Stimulated activated effector memory CD8-positive, alpha-beta T cell treated with anti-CD3 and anti-CD28 coated beads, Interleukin-12 subunit alpha, Interleukin-12 subunit beta, amount 100 ng/mL, for 72 hours (primary cell): ENCODE measurements at places on chromosomes 2 and 18.

DNA sequence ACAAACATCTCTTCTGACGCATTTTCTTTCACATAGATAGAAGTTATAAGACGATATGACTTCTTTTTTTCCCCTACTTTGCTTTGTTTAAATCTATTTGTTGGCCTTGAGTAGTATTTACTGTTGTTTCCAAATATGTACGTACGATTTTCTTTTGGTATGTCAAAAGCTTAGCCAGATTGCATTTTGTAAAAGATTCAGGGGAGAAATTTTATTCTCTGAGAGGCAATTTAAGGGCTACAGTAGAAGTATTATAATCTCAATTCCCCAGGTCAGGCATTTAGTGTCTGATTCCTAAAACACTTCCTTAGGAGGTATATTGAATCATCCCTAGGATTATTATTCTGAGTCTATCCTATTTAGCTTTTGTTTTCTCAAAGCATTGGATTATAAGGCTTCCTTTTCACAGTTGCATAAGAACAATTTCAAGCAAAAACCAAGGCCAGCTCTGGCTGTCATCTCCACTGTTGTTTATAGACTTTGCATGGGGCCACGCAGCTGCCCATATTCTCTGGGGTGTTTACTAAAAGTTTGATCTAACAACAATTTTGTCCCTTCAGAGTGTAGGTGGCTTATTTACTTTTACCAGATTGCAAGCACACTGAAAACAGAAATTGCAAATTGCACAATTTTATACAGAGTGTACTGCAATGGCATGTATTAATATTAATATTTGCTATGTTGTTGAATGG lies 33.6 kb upstream of the GCG start:
- no peak for DNase-seq

DNA sequence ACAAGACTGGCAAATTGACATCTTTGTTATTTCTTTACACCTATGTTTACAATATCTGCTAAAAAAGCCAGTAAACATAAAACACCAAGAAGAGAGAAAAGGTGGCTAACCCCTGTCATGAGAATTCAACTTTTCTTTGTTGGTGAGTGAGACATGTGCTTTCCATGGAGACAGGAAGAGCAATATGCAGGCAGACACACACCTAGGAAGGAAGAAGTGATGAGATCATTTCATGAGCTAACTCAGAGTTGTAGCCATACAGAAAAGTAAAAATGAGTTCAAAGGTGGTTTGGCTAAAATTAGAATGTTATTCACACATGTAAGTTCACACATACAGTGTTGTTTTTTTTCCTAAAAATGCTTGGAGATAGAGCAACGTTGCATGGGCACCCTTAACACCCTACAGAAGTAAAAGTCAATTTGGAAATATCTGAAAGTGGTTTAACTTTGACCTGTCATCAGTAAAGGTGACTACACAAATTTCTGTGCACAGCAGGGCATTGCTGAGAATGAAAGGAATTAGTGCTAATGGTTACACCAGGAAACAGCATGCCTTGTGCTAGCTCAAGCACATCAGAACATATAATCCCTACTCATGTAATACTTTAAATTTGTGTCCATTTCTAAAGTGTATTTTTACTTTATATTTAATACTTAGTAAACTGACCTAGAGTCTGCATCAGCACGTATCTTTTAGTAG lies 557.6 kb downstream of the CBLN2 start:
- DNase-seq = no peak

- DNase-seq = no peak
Observed at GRCh38 chr2:75513616-75514170, 47.0 kb downstream of the EVA1A start.

GRCh38 chr18:57759650-57760049 lies 43.5 kb downstream of the ATP8B1 start:
- no peak for DNase-seq

DNA sequence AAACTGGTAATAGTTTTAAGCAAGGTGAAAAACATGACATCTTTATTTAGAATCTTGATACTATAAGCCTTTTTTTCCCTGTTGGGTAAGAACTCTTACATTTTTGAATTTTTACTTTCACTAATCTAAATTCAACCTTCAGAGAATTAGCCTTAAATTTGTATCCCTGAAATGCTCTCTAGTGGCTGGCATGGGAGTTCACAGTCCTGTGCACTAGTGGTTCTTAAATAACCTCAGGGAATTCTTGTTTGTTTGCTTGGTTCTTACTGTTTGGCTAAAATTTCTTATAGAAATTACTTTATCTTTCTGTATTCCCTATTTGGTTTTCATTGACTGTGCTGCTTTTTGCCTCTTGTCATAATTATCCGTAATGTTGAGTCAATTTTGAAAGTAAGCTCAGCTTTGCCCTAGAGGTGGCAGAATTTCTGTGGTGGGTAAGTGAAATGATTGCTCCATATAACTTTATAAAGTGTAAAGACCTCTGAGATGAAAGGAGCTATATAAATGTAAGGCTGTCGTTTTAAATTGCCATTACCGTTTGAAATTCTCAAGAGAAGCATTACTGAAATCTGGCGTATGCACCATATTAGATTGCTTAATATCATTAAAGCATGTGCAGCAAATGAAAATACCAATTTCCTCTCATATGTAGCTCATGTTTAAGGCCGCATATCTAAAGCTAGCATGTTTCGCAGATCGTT lies 391.3 kb upstream of the FIGN start:
- DNase-seq = no peak

GRCh38 chr2:74221091-74221490 lies 22.7 kb downstream of the MTHFD2 start:
- DNase-seq = no peak

DNA sequence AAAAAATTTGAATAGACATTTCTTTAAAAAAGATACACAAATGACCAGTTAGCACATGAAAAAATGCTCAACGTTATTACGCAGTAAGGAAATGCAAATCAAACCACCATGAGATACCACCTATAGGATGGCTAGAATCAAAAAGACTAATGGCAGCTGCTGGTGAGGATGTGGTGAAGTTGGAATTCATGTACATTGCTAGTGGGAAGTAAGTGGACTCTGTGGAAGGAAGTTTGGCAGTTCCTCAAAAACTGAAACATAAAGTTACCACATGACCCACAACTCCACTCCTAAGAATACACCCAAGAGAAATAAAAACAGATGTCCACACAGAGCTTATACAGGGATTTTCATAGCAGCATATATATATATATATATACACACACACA lies 51.2 kb downstream of the MBP start:
- no peak for DNase-seq

- DNase-seq = no peak
Observed at GRCh38 chr2:67075530-67076238, 321.4 kb upstream of the ETAA1 start.

- peak; percentile 56 for DNase-seq
Observed at GRCh38 chr2:192195548-192196418, 1.1 kb upstream of the TMEFF2 start.

DNA sequence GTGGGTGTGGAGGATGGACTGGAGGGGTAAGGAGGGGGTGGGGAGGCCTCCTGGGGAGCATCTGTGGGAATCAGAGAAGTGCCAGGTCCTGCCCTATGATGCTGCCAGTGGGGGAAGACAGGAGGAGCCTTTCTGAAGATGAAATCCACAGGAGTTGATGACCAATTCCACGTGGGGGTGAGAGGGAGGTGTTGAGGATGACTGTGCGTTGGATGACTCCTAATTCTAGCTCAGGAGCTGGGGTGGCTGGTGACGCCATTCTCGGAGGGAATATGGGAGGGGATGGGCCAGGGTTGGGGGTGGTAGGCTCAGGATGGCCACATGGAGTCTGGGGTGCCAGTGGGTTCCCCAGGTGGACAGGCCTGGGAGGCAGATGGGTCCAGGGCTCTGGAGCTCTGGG lies 32.3 kb downstream of the EMX1 start:
- no peak for DNase-seq

GRCh38 chr2:197576631-197577030 lies 60.8 kb downstream of the MOB4 start:
- DNase-seq = no peak

- DNase-seq = no peak
Observed at GRCh38 chr2:151967829-151968722, 130.8 kb downstream of the CACNB4 start.

- DNase-seq = no peak
Observed at GRCh38 chr2:69798290-69798908, 31.1 kb upstream of the GMCL1 start.

GRCh38 chr18:23126376-23127056 lies 8.8 kb upstream of the CABLES1 start:
- DNase-seq = no peak

DNA sequence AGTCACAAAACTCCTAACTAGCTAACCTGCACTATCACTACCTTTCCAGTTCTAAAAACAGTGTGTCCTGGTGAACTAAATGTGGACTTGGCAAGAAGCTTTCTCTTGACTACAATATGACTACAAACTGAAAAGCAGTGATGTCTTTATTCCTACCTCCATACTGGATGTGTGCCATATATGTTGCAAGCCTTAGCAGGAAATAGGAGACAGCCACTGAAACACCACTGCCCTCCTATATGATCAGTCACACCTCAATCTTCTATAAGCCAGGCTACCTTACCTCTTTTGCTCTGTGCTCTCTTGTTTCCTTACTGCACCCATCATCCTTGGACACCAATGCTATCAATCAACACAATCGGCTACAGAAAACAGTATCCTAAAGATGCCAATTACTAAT lies 34.1 kb downstream of the SS18 start:
- DNase-seq = no peak

DNA sequence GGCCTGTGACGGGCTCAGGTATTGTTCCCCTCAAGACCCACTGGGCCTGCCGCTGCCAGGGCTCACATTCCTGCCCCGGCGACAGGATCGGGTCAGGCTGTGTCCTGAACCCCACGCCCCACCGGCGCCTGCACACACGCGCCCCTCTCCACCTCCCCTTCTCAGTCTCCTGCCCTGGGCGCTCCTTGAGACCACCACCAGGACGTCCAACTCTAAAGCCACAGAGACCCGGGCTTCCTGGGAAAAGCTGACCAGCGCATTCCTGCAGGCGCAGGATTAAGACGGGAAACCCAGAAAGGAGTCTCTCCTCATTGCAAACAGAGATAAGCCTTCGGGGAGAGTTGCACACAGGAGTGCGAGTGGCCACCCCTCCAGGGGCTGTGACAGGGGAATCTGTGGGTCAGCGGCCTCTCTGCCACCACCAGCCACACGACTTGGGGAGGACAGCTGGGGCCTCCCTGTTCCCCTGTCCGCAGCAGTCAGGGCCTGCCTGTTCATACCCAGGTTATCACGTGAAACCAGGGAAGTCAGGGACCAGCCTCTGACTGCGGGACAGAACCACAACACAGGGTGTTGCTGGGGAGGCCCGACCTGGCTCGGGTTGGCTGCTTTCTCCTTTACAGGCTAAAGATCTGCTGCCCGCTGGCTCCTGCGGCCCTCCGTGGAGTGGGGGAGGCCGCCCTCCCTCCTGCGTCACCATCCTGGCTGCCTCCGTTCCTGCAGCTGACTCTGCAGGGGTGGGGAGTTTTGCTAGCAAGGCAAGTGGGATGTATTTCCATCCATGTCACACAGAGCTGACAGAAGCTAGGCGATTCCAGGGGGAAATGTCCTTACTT lies 88.8 kb downstream of the ZCCHC2 start:
- DNase-seq = no peak
